Fibroblast of skin of right biceps (primary cell): ENCODE measurements at places on chromosomes 11 and 22.

GRCh38 chr22:33000342-33001280 is 57.6 kb downstream of the SYN3 start:
- peak; percentile 74 for DNase-seq

GRCh38 chr11:1198561-1199240 is 24.2 kb upstream of the MUC5B start:
- no peak for DNase-seq

GRCh38 chr11:106733635-106734034 is 284.6 kb downstream of the GUCY1A2 start:
- DNase-seq = peak; percentile 74

DNA sequence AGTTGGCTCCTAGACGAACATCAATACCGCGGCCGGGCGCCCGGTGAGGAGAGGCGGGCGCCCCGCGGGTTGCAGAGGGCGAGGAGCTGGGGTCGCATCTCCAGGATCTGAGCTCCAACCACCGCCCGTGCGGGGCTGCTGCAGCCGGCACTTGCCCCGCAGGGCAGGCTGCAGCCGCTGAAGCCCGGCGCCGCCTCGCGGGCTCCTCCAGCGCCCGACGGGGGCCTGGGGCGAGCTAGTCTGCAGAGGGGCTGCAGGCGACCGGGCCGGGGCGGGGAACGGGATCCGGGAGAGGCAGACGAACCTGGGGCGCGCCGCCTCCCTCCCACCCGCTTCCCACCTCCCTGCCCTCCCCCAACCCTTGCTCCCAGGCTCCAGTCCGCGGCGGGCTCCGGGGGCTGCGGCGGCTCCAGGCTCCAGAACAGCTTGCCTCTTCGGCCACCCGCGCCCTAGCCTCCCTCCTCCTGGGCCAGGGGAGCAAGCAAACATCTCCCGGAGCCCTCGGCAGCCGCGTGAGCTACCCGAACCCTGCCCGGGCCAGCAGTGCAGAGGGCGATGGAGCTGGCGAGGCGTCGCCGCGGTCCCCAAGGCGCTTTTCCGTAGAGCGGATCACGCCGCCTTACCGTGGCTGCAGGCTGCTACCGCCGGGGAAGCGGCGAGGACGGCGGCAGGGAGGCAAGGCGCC is 802 bp downstream of the TENM4 start:
- peak; percentile 38 for DNase-seq

DNA sequence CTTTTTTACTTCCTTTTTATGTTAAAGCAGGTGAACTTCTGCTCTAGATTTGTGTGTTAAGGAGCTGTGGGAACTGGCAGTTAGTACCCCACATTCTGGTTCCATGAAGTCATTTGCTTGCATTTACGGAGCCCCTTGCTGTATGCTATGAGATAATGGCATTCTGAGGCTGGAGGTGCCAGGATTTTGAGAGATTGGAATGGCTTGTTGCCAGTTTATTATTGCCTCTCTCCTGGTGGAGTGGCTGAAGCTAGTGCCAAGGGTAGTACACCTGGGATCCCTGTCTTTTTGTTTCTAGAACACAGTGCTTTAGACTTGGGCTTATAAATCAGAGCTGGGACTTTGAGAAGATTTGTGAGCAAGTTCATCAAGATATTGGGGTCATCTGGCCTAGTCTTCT is 73.8 kb downstream of the STIM1 start:
- no peak for DNase-seq

DNA sequence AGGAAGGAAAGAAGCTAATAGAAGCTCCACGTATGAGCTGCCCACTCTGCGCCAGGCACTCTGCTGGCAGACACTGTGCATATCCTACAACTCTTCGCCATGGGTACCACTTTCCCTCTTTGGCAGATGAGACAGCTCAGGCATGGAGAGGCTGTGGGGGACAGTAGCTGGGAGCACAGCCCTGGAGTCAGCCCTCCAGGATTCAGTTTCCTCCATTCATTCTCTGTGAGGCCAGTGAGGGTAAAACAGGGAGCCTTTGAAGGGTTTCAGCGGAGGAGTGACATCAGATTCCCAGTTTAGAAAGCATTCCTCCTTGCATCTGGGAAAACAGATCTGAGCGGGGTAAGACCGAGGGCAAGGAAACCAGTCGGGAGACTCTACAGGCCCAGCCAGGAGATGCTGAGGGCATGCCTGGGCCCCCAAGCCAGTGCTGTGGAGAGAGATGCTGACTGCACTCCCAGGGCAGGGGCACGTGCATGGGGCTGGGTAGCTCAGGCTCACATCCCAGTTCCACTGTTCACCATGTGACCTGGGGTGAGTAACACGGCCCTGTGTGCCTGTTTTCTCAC is 58.3 kb upstream of the EMID1 start:
- DNase-seq = no peak

- no peak for DNase-seq
Measured at GRCh38 chr11:109972181-109972715, 120.9 kb upstream of the ZC3H12C start.

- DNase-seq = no peak
Measured at GRCh38 chr11:130177782-130178181, 18.2 kb downstream of the ST14 start.

DNA sequence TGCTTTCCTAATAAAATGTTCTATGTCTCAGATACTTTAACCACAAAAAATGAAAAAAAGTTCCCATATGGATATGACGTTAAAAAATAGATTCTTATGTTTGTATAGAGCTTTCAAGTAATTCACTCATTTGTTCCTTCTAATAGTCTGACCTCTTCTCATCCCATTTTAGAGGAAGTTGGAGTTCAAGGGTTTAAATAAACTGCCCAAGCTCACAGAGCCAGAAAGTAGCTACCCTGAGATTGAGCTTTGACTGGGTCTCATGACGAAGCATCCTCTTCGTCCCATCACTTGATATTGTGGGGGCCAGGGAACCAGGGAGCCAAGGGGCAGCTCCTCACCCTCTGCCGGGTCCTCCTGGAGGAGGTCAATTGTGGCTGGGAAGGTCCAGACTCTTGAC is 116.3 kb downstream of the CCDC81 start:
- DNase-seq = no peak

DNA sequence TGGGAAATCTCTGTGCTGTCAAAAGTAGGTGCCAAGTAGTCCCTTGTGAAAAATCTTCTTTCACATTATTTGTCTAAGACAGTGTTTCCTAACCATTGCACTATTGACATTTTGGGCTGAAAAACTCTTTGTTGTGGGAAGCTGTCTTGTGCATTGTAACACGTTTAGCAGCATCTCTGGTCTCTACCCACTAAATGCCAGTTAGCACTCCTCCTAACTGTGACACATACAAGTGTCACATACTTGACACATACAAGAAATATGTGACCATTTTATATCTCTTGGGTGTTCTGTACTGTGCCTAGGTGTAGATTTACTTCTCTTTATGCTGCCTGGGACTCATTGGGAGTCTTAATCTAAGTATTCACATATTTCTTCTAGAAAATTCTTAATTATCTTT is 57.8 kb downstream of the NXPE1 start:
- peak; percentile 41 for DNase-seq

- DNase-seq = peak; percentile 97
Measured at GRCh38 chr11:12625438-12626071, 48.7 kb upstream of the TEAD1 start.

DNA sequence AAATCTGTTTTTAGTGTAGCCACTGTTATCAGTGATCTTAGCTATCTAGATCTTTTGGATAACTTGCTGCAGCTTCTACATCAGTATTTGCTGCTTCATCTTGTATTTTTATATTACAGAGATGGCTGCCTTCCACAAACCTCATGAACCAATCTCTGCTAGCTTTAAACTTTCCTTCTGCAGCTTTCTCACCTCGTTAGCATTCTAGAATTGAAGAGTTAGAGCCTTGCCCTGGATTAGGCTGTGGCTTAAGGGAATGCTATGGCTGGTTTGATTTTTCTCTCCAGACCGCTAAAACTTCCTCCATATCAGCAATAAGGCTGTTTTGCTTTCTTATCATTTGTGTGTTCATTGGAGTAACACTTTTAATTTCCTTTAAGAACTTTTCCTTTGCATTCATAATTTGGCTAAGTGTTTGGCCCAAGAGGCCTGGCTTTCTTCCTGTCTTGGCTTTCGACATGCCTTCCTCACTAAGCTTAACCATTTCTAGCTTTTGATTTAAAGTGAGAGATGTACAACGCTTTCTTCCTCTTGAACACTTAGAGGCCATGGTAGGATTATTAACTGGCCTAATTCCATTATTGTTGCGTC is 51.9 kb downstream of the LDLRAD3 start:
- DNase-seq = no peak

DNA sequence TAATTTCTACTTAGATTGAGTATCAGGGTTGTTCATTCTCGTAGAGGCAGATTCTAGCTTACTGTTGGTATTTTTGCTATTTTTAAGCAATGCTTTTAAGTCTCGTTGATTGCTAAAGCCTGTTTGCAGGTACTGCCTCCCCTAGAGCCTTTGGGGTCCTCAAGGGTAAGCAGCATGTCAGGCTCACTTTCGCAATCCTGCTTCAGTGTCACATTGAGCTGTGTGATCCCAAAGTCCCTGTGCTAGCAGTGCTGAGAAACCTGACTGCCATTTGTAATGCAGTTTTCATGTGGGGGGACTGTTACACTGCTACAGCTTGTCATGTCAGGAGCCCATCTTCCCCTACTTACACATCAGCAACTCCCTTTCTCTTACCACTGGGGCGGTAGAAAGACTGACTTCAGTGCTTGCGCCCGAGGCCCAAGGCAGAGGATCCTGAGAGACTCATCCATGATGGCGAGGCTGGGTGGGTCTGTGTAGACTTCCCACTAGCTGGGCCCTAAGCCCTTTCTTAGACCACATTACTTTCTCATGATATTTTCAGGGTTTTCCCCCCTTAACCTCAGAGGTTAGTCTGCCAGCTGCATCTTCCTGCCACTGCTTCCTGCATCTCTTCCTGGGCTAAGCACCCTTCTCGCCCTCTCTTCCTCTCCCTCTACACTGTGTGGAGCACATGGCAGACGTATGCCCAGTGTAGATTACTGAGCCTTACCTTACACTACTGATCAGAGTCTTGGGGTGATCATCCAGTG is 40.8 kb upstream of the ST14 start:
- DNase-seq = no peak

GRCh38 chr11:82830746-82831145 is 69.5 kb downstream of the PRCP start:
- DNase-seq = no peak

GRCh38 chr11:44006917-44007361 is 40.8 kb upstream of the ACCSL start:
- no peak for DNase-seq

GRCh38 chr11:2393111-2393868 is 7.3 kb upstream of the TSSC4 start:
- DNase-seq = no peak

GRCh38 chr22:25645266-25645665 is 80.8 kb downstream of the GRK3 start:
- peak; percentile 45 for DNase-seq

DNA sequence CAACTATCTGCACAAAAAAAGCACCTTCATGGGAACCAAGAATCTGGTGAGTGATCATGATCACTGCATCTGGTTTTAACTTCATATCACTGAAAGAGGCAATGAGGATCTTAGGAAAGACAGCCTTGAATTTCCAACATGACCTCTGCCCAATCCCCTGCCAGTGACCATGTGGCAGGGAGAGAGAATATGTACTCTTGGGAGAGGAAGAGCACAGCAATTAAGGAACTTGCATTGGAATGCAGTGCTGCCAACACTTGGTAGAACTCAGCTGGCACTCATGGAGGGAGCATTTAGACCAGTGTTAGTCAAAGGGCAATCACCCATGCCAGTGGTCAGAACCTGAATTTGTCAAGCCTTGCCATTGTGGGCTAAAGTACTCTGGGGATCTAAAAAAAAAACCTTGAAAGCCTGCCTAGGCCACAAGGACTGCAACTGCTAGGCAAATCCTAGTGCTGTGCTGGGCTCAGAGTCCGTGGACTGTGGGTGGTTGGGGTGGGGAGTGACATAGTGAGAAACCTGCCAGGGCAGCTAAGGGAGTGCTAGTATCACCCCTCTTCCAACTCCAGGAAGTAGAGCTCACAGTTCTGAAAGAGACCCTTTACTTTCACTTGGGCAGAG is 23.1 kb downstream of the JRKL start:
- DNase-seq = no peak

DNA sequence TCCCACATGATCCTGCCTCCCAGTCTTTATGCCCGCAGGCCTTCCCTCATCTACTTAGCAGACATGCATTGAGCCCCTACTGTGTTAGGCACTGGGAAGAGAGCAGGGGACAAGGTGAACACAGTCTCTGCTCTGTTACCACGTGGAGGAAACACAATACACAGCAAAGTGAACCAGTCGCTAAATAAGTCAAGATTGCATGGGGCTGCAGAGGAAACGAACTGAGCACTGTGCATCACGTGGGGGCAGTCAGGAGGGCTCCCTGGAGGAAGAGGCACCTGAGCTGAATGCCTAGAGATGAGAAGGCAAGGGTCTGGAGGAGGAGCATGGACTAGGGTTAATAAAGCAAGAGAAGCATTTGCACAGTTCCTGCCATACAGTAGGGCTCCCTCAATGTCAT is 102.7 kb downstream of the MN1 start:
- no peak for DNase-seq

GRCh38 chr11:3641701-3642070 is at the start of gene ART5:
ART5 (minus strand) TSS chr11:3641992; CDS start chr11:3641862, 130 bp downstream.
- no peak for DNase-seq

- DNase-seq = peak; percentile 99
Measured at GRCh38 chr11:123174196-123175183, 20.6 kb downstream of the CLMP start.

DNA sequence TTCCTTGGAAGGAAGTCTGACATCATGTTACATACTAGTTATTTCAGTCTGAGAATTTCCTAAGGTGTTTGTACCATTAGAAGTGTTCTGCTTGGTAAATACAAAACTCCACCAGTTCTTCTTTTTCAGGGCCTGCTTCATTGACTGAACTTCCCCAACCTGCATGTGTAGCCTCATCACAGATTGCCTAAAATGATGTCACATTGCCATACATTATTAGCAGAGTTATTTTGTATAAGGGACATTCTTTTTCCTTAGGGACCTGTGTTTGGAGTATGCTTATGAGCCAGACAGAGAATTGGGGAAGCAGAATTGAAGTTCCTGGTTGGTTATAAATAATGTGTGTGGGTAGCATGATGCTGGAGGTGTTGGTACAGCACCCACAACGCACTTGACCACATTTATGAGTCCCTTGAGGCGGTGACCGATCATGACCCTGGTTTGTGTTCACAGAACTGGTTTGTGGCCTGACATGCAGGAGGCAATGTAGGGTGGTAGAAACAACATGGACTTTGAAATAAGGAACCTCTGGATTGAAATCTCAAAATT is 16.4 kb upstream of the MMP7 start:
- DNase-seq = no peak
